Esophagus muscularis mucosa (tissue), 4 donors: ENCODE measurements at places on chromosomes 5 and 9. TPM values are rescaled to one million over a fixed set of nuclear protein-coding genes. Genes with fewer than 3 reads are reported as not detected.

APBB3 gene
- 12.5 TPM for total RNA-seq

MEF2C gene
- total RNA-seq, result 32.3 TPM

PCDHA9 gene
- under 0.01 TPM for total RNA-seq

STC2 gene
- total RNA-seq, result 76.4 TPM

MAN2A1 gene
- total RNA-seq, result 22.3 TPM

DEPDC1B gene
- total RNA-seq, result 0.17 TPM

EIF4E1B gene
- not detected for total RNA-seq

LRRC70 gene
- 2.0 TPM for total RNA-seq

- DNase-seq, result no peak
Measured at GRCh38 chr5:25539536-25539935, 894.8 kb upstream of the CDH10 start.

GRCh38 chr9:27672718-27673117 is 99.4 kb upstream of the C9orf72 start:
- DNase-seq, result no peak

- no peak for DNase-seq
Measured at GRCh38 chr5:80804332-80804731, 149.5 kb upstream of the DHFR start.

DNA sequence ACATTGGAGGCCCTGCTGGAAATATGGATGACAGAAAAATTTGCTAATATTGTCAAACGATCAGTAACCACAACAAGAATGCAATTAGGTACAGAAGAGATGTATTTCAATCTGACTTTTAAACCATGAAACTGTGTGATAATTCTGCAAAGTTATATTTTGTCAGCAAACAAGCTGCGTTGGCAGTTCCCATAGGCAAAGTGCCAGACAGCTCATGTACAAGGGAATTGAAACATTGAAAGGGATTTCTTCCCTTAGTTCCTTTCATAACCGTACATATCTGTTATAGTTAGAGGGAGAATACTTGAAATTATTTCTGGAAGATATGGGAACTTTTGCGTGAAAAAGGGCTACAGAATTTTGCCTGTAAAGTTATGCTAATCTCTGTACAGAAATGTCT is 419.4 kb upstream of the PTGER4 start:
- no peak for DNase-seq

DNA sequence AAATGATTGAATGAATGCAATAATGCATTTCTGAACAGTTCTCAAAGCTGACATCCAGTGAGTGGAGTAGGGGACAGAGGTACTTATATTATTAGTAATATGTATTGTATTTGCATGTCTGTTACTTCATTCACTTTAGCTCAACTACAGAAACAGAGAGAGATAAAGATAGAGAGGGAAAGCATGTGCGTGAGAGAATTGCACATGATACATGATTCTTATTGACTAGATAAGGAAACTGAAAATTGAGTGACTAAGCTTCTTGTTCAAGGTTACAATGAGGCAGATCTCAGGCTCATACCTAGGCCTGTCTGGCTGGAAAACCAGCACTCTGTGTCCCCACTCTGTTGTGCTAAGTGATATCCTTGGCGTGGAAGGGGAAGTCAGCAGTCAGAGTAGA is 337.7 kb upstream of the KLF4 start:
- no peak for DNase-seq

- no peak for DNase-seq
Measured at GRCh38 chr5:60535951-60536350, 164.0 kb downstream of the DEPDC1B start.

DNA sequence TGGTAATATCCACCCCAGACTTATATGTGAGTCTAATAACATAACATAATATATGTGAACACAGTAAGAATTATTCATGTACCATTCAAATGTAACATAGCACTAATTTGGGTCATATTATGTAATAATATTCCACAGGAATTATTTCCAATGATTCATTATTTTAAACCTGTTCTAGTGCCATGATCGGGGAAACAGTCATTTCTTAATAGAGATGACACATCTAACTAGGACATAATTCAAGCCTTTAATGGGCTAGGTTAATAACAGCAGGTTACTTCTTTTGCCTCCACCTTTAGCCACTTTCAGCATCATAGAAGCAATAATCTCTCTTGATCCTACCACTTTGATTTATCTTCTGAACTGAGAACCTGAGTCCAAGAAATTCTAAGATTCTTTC is 12.3 kb downstream of the SPINK9 start:
- DNase-seq, result no peak

- no peak for DNase-seq
Measured at GRCh38 chr5:100493996-100494395, 41.2 kb upstream of the FAM174A start.

- no peak for DNase-seq
Measured at GRCh38 chr9:91429501-91429900, 5.9 kb upstream of the NFIL3 start.

- no peak for DNase-seq
Measured at GRCh38 chr9:70609542-70610286, 195.3 kb upstream of the KLF9 start.

DNA sequence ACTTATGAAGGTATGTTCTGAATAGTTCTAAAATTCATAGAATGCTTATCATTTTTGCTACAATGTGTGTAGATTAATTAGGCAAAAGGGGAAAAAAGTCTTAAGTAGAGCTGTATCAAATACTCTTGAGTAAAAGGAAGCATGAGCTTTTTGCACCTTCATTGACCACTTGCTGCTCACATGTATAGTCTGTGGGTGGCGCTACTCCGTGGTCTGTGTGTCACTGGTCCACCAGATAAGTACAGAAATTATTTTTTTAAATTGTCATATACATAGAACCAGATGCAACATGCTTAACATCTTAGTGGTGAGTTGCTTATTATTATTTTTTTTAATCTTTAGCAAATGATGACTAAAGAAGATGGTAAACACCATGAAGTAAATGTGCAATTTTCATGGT is 130.2 kb downstream of the MAN2A1 start:
- DNase-seq, result no peak

DNA sequence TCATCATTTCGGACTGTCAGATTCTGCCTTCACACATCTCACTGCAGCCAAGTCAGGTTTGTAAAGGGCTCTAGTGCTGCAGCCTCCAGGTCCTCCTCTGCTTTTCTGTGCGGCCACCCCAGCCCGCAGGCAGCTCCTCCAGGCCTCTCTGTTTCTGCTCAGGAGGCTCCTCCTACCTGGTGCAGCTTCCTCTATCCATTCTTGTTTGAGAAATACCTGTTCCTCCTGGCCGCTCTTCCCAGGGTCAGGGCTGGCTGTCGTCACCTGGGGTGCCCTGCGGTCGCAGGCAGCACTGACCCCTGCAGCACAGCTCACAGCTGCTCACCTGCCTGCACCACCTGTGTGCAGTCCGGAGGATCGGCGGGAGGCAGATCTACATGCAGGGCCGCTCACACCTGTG is 387.7 kb upstream of the IRX4 start:
- no peak for DNase-seq

DNA sequence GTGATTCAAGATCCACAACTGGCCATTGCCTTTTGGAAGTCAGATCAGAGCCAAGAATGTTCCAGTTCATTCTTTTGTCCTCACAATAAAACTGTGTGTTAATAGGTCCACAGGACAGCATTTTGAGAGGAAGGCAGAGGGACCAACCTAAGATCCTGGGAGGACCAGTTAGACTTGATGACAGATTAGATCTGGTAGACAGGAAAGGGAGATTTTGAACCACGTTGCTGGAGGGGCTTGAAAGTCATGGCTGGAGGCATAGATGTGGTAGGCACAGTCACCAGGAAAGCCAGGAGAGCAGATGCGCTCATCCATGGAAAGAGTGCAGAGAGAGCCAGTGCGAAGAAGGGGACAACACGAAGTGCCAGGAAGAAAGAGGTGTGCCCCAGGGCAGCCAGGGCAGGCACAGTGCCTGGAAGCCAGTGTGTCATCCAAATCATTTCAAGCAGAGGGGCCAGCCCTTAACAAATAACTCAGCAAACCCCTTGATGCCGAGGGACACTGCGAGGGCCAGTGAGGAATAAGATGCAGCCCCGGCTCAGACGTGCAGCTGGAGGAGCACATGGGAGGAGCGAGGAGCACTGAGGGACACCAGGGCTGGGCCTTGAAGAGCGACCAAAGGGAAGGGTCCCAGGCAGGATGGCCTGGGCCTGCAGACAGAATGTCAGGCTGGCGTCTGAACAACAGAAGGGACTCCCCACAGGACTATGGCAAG is 12.8 kb upstream of the SLC2A8 start:
- no peak for DNase-seq

- DNase-seq, result no peak
Measured at GRCh38 chr5:143886651-143887638, 75.0 kb downstream of the HMHB1 start.

GRCh38 chr5:154844809-154845208 is 5.6 kb downstream of the FAXDC2 start:
- no peak for DNase-seq

- no peak for DNase-seq
Measured at GRCh38 chr5:38651806-38652205, 95.4 kb upstream of the LIFR start.

- DNase-seq, result no peak
Measured at GRCh38 chr9:93635186-93636107, 59.1 kb downstream of the PHF2 start.

- DNase-seq, result no peak
Measured at GRCh38 chr5:97529354-97529985, 346.4 kb upstream of the RIOK2 start.

- no peak for DNase-seq
Measured at GRCh38 chr5:99369797-99370593, 441.2 kb upstream of the CHD1 start.

DNA sequence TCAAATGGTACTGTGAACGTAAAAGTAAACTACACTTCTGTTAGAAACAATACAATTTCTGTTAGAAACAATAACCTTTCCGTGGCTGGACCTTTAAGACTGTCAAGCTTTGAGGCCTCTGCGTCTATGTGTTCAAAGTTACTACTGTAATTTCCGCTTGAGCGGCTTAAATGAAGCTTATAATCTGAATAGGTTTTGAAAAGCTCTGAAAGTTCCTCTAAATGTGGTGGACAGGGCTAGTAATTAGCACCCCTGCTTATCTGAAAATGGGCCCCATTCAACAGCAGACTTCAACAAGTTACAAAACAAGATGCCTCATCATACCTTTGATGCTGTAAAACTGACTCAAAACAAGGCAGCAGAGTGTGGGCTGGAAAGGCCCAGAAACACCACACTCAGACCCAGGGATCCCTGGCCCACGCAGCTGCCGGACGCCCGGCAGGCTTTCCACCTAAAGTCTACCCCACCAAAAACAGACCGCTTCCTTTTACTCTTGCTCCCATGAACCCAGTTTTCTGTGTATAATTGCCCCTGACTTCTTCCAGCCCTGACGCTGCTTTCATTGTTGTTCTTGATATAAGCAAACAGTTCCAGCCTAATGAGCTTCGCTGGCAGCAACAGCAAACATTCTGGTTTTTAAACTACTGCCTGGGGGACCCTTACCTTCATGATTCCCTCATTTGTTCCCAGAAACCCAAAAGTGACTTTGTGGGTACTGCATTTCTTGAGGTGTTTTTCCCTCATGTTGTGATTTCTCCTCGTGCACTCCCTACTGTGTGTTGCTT is 66.7 kb downstream of the TLE1 start:
- no peak for DNase-seq

- no peak for DNase-seq
Measured at GRCh38 chr5:457195-457961, 14.4 kb downstream of the EXOC3 start.
